Esophagus squamous epithelium (tissue), 5 donors: ENCODE measurements at places on chromosomes 6 and 20. TPM values are rescaled to one million over a fixed set of nuclear protein-coding genes. Genes with fewer than 3 reads are reported as not detected.

DNA sequence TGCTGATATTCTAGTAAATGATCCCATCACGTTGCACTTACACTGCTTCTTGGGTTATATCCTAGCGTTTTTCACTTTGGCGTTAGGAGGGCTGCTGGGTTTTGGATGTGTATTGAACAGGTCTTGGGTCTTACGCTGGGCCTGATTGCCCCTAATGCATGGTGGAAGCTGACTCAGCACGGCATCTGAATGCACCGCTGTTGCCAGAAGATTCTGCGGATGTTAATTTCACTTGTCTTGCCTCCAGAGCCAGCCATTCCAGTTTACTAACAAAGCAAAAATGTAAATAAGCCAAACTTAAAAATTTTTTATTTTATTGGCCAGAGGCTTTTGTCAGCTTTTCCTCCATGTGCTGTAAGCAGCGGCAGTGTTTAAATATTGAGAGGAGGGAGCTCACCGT is 233.5 kb downstream of the TMEM242 start:
- DNase-seq: no peak

GRCh38 chr6:92147246-92147645 is 1272.1 kb downstream of the EPHA7 start:
- no peak for DNase-seq

DNA sequence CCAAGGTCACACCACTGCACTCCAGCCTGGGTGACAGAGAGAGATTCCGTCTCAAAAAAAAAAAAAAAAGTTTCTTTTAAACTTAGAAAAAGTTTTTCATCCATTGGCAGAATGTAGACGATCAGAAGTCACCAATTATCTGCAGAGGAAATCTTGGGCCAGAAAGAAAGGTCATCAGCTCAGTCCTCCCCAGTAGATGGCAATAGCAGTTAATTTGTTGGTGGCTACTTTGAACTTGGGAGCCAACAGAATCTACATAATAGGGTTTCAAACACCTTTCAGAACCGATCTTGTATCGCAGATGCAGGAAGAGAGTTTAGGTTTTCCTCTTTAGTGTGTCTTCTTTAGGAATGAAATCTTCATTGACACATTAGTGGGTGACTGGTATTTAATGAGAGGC is 41.7 kb downstream of the LBP start:
- DNase-seq: no peak

The COL9A3 gene
- total RNA-seq: not detected

The SIM1 gene
- under 0.01 TPM for total RNA-seq

DNA sequence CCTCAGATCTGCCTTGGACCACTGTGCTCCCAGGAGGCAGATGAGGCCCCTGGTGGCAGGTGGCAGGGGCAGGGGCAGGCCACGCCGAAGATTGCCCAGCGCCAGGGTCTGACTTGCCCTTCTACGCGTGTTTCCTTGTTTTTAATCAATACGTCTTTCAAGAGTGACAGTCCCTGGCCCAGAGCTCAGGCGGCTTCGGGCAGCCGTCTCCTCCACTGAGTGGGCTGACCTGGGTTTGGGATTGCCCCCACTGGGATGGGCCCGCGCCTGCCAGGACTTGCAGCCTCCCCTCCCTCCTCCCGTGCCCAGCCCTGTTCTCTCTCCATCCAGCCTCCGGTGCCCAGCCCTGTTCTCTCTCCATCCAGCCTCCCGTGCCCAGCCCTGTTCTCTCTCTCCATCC is 21.2 kb downstream of the FRMD1 start:
- no peak for DNase-seq

The TBX18 gene
- 3.5 TPM for total RNA-seq

DNA sequence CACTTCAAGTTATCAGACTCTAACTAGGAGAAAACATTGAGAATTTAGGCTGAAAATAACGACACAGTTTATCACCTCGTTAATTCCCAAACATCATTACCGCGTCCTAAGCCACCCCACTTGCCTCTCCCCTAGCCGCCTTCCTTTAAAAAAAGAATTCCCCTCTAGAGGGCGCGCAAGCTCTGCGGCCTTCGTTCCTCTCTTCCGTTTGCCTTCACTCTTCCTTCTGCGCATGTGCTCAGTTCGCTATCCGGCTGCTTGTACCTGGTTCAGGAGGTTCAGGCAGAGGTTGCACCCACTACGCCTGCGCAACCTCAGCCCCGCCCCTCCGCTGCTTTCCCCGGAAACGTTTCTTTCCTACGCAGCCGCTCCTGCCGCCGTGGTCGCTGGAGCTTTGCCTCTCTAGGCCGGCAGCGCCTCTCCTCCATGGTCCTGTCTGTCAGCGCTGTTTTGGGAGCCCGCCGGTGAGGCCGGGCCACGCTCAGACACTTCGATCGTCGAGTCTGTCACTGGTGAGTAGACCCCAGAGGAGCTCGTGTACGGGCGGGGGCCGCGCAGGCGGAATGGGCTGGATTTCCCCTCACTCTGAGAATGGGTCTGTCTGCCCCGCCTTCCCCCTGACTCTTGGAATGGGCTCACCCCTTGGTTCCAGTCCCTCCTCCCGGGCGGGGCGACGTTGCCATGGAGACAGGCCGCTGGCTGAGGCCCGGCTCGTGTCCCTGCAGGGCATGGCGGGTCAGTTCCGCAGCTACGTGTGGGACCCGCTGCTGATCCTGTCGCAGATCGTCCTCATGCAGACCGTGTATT is at the start of gene SYS1:
Gene SYS1 (plus strand): TSS at position 353 of the 807 bp plus-strand sequence. CDS start 376 bp downstream, at position 729.
- peak; percentile 88 for DNase-seq

- no peak for DNase-seq
Measured at GRCh38 chr6:13765570-13765969, 48.8 kb downstream of the MCUR1 start.

The SLC22A7 gene
- not detected for total RNA-seq

The SPATS1 gene
- total RNA-seq: not detected

DNA sequence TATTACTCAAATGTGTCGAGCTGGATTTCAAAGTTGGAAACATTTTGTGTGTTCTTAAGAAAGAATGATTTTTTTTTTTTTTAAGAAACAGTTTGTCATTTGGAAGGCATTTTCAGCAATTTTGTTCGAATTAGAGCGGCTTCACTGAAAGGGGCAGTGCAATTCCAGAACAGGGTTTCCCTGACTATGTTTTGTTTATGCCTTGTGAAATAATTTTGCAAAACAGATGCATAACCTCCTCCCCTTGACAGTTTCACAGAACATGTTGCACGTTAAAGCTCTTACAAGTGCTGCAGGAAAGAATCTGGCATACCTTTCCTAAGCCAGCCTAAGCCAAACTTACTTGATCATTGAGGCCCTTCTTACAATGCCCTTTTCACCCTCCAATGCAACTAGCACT is 216.0 kb upstream of the SSTR4 start:
- no peak for DNase-seq

DNA sequence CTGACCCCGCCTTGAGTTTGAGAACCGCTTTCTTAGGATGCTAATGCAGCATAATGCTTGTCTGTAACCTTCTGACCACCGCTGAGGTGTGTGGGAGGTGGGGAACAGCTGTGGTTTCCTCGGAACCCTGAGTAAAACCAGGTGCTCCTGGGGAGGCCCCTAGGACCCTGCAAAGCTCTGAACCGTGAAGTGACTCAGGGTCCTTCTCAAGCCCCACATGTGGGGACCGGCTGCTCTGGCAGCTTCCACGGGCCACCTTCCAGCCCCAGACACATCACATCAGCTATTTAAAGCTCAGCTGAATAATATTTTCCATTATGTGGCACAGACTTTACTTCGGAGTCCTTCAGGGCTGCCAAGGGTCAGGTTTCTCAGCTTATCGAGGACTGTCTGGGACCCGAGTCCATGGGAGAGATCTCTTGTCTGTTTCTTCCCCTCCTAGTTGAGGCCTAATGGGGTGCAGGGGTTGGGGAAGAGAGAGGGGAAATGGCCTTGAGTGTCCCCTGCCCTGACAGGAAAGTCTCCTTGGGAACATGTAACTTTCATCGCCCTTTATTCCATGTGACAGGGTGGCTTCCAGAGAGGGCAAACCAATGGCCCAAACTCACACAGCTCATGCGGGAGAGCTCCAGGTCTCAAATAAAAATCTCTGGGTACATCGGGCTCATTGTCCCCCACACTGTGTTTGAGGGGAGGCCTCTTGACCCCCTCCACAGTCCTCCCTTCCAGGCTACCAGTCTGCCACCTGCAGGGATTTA is 186.1 kb upstream of the SLC24A3 start:
- no peak for DNase-seq

DNA sequence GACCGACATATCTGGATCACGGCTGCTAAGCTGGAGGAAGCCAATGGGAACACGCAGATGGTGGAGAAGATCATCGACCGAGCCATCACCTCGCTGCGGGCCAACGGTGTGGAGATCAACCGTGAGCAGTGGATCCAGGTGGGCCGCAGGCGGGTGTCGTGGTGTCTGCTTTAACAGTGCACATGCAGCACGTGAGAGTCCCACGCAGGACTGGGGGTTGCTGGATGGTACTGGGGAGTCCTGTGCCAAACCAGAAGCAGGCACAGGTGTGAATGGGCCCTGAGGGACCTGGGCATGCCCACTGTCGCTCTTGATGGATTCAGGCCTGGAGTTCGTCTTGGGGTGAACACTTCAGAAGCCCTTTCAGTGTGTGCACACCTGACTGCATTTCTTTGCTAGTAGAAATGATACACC is 24.6 kb upstream of the C20orf204 start:
- no peak for DNase-seq

GRCh38 chr6:22025468-22026163 is 271.2 kb downstream of the PRL start:
- DNase-seq: no peak

GRCh38 chr20:10916312-10916711 is 242.5 kb upstream of the JAG1 start:
- DNase-seq: no peak

The RIPPLY2 gene
- not detected for total RNA-seq

DNA sequence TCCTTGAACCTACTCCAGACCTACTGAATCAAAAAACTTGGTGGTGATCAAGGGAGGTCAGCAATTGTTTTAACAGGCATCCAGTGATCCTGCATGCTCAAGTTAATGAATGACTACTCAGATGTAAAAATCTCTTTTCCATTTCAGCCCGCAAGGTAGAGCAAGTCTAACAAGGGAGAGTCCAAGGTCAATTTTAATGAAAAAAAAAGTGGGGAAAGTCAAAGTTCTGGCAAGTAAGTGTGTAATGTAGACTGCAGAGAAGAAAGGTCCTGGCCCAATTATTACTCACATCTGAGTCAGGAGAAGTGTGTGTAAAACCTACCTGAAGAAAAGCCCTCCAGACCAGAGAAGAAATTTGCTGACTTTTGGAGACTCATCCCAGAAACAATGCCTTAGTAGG is 193.5 kb downstream of the UBE3D start:
- DNase-seq: no peak

The EFCAB8 gene
- total RNA-seq: not detected

DNA sequence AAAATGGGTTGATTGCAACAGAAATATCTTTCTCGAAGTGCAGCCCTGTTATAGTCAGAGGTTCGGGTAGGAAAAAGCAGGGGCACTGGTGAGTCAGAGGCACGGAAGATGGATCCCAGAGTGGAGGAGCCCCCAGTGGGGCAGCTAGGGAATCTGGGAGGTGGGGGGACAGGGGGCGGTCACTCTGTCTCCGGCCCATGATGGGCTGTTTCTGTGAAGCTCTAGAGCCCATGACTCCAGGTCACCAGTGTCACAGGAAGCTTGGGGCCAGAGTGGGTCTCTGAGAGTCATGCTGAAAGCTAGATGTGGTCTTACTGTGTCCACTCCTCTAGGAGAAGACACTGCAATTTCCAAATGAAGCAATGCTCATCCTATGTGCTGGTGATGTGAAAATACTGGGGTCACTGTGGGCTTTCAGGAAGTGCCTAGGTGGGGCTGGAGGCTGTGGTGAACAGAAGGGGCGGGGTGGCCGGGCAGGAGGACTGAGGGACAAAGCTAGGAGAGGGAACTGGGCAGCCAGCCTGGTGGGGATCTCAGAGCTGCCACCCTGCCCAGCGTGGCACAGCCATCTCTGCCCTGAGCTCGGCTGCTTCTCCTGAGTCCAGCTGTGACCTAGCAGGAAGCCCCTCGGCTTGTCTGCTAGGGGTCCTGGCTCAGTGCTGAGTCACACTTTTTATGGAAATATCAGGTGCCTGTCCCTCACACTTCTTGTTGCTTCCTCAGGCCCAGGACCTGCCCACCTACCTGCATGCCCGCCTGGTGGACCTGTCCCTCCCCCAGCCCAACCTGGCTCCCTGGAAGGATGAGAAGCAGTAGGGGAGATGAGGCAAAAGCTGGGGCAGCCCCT is 54.2 kb downstream of the IRF4 start:
- no peak for DNase-seq

DNA sequence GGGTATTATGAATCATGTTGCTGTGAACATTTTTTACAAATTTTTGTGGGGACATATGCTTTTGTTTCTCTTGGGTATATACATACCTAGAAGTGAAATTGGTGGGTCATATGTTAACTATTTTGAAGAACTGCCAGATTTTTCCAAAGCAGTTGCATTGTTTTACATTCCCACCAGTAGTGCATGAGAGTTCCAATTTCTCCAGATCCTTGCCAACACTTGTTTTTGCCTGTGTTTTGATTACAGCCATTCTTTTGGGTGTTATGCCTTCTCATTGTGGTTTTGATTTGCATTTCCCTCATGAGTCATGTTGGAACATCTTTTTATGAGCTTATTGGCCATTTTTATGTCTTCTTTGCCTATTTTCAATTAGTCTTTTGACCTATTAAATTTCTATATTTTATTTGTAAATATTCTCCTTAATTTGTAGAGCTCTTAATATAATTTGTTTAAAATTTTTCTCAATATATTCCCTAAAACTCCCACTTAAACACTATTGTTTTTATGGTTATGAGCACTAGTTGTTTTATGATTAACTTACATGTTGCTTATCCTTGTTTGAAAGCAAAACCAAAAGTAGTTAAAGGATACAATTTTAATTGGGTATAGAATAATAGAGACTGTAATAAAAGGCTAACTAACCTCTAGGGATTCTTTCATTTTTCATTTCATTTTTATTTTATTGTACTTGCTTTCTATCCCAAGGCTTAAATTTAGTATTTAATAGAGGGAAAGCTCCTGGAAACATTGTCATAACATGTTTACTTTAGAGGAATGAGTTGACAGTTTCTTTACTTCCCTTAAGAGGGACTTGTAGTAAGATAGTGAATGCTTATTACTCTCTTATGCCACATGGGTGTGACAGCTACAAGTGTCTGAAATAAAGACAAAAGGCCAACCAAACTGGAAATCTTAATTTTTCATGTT is 5.5 kb downstream of the UBR2 start:
- DNase-seq: no peak

GRCh38 chr6:29656157-29656556 is 735 bp upstream of the MOG start:
- DNase-seq: no peak

GRCh38 chr6:44430326-44430725 is 42.8 kb downstream of the CDC5L start:
- DNase-seq: no peak

DNA sequence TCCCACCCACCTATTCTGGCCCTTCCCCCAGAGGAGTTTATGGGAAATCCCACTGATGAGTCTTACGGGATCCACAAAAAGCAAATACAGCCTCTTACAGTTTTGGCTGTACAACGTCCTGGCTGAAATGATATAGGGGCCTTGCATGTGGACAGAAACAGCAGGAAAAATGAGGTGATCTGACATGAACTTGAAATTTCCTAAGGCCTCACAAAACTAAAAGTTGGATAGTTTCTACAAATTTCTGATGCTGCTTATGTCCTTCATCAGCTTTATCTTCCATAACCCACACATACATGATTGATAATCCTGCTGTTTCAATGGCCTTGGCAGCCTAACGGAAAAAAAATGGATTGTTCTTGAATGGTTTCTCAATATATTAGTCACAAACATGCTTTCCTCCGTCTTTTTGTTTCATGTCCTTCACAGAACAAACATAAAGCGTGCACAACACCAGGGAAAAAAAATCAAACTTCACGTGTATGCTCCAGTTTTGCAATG is 118.8 kb downstream of the BMP5 start:
- no peak for DNase-seq
